ENCODE measurements at places on chromosomes 5 and 9.
A peak's percentile ranks its signal among the peaks of the same experiment; 100 is the strongest.

DNA sequence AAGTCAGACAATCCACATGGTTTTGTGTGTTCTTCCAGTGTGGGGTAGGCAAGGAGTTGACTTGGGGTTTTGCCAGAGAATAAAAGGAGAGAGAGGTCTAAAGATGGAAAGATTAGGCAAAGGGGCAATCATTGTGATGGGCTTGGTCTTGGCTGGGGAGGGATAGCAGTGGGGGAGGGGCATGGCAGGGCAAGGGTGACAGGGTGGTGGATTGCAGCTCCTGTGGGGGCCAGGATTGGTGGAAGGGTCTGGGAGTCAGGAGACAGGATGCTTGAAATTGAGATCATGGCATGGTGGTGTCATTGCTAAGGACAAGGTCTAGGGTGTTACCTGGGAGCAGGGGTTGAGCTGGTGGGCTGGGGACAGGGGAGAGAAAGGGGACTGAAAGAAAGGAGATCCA, 57.6 kb downstream of the ZNF618 start:
- no peak for DNase-seq

DNA sequence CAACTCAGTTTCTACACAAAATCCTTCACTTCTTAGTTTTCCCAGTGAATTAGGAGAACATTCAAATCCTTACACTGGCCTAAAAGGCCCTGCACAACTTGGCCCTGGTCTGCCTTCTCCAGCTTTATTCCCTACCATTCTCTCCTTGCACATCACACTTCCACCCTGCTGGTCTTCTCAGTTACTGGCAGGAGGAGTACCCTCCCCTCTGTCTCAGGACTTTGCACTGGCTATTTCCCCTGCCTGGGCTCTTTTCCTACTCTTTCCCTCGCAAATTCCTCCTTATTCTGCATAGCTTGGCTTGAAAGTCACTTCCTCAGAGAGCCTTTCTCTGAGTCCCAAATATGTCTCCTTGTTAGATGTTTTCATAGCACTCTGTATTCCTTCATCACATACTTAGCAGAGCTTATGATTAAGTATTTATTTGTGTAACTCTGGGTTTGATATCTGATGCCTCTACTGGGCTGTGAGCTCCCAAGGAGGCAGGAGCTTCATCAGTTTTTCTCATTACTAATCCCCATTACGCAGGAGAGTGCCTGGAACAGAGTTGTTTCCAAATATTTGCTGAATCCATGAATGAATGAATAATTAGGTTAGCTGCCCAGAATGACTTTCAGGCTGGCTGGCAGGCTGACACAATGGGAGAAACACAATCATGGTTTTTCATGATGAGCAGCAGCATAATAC, 159.8 kb upstream of the KLF9 start:
- no peak for DNase-seq

DNA sequence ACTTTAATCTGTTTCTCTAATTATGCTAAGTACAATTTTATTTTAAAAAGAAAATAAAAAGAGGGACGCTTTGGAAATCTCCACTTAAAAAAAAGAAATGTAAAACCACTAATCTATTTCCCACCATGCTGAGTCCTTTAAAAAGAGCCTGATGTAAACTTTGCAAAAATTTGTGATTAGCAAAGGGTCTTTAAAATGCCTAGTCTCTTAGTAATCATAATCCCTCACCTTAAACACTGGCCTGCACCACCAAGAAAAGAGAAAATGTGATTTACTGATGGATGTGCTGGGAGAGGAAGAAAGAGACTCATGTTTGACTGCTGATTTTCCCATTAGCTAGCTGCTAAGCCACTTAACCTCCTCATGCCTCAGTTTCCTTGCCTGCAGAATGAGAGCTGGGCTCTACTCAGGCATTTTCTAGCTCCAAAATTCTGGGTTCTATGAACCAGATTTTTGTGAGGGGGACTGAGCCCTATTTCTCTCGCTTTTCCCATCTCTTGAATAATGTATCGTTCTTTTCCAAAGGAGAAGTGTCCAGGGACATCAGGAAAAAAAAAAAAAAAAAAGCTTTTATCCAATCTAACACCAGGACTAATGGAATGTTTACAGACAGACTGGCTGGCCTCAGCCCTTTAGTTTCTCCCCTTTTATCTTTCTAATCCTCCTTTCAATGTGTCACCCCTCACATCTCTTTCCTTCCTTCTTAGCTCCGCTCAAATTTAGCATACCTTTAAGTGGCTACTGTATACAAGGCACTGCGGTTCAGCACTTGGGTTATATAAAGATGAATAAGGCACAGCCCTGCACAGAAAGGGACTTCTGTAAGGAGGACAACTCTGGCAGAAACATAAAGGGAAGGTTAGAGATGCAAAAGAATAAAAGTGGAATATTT, 312.4 kb downstream of the ARL15 start:
- no peak for DNase-seq

DNA sequence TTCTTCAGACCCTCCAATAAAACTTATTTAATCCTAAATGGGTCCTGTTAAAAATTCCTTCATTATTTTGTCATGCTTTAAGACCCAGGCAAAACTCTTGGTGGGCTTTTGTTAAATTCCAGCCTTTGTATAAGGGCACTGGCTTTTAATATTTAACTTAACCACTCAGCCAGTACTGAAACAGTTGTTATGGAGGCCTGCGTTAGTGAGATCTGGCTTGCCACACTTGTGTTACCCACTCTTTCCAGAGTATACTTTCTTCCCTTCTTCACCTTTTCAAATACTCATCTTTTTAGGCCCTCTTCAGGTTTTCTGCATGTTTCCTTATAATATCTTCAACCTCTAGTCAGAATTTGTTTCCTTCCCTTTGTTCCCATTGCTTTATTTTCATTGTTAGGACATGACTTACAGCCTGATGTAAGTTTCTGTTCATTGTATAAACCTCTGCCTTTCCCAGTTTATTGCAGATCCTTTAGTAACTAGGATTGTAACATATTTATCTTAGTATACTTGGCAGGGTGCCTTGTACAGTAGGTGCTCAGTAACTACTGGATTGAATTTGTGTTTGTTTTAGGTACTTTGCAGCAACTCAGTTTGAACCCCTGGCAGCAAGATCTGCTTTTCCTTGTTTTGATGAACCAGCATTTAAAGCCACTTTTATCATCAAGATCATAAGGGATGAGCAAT, 48.8 kb downstream of the LNPEP start:
- DNase-seq, result no peak

GRCh38 chr9:35195683-35196082, 33.9 kb downstream of the UNC13B start:
- DNase-seq, result no peak

- DNase-seq, result no peak
Measured at GRCh38 chr5:13108265-13108664, 836.2 kb downstream of the DNAH5 start.

- DNase-seq, result no peak
Measured at GRCh38 chr5:111143910-111144309, 51.8 kb downstream of the WDR36 start.

DNA sequence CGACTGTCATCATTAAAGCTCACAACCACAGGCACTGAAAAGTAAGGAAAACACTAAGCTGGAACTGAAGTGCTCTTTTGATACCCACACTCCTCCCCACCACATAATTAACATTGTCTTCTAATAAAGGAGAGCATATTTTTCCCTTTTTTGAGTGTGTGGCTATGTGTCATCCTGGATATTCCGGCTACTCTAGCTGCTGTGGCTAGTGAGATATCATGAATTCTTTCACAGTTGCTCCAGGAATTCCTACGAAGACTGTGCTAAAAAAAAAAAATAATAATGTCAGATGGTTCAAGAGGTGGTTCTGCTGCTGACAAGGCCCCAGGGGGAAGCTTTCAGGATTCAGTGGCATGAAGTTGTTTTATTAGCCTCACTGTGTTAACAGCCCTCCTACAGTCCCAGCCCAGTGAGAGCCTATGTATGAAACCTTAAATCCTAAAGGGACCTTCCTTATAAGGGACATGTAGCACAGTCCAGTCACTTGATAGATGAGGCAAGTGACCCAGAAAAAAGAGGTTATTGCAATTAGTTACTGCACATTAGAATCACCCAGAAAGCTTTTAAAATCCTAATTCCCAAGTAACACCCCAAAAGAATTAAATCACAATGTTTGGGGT, 46.6 kb downstream of the TMEM252 start:
- DNase-seq, result no peak

GRCh38 chr5:129112295-129112694, 17.7 kb downstream of the ISOC1 start:
- DNase-seq, result no peak

GRCh38 chr5:173477345-173478040, 139.0 kb downstream of the BOD1 start:
- no peak for DNase-seq

DNA sequence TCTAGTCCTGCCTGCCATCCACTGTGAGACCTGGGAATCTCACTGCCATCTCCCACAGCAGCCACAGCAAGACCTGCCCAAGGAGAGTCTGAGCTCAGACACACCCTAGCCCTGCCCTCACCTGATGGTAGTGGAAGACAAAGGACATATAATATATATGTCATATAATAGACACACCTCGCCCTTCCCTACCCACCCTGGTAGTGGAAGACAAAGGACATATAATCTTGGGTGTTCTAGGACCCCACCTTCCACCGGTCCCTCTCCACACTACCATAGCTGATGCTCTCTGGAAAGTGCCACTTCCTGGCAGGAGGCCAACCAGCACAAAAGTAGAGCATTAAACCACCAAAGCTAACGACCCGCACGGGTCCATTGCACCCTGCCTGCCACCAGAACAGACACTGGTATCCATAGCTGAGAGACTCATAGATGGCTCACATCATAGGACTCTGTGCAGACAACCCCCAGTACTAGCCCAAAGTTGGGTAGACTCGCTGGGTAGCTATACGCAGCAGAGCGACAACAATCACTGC, 545.6 kb downstream of the CAAP1 start:
- DNase-seq, result no peak

DNA sequence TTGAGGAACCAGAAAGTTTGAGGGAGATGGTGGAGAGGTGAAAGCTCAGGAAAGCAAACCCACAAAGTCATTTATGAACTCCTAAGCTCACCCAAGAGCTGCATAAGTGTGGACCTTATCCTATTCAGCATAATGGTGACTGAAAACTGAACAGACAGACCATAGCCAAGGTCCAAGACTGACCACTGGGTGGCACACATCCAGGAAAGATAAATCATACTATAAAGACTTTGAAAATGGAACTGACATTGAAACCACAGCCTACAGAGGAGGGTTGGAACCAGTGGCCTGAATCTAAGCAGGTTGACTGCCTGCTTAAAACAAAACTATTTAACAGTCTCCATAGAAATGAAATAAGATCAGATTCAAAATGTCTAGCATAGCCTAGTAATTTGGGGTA, 121.0 kb upstream of the RGS7BP start:
- peak; percentile 1 for DNase-seq

GRCh38 chr9:100346836-100347235, 5.9 kb downstream of the TEX10 start:
- no peak for DNase-seq

DNA sequence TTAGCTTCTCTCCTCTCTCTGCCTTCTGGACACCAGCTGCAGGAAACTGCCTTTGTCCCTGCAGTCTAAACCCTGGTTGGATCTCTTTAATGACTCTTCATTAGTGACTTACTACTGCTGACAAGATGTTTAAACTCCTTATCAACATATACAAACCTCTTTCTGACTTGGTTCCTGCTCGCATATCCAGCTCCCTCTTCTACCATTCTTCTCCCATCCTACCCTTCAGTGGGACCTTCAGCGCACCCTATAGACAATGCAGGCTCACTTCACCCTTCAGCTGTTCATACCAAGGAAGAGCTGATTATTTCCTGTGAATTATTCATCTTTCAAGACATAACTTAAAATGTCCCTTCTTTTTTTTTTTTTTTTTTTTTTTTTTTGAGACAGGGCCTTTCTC, 436.5 kb downstream of the KIAA0825 start:
- DNase-seq, result no peak

DNA sequence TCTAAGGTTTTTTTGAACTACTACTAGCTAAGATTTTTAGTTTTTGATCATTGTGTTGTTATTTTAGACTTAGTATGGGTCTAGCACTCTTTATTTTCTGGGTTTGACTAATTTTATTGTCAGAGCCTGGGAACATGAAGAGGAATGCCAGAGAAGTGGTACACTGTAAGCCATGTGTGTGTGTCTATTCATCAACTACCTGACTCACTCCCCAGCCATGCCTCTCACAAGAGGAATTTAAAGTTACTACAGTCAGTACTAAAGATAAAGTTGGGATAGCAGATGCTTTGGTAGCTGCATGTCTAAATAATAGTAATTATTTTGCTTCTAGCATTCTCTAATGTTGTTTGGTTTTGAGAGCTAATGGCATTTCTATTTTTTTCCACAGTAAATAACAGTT, 264.8 kb downstream of the CSNK1G3 start:
- peak; percentile 6 for DNase-seq

- no peak for DNase-seq
Measured at GRCh38 chr5:40485021-40485998, 194.4 kb upstream of the PTGER4 start.

DNA sequence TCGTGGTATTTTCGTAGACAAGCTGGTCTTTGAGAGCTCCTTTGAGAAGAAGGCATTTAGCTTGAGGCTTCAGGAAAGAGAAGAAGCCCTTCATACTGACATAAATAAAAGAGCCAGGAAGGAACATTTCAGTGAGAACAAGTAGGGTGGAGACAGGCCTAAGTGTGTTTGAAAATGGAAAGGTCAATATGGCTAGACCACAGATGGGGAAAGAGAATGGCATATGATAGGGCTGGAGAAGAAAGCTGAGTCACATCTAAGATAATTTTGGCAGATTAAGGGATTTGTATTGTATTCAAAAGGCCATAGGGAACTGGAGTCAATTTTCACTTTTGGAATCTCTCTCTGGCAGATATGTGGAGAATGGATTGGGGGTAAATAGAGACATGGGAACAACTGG, 374.9 kb downstream of the TMEM38B start:
- DNase-seq, result no peak

DNA sequence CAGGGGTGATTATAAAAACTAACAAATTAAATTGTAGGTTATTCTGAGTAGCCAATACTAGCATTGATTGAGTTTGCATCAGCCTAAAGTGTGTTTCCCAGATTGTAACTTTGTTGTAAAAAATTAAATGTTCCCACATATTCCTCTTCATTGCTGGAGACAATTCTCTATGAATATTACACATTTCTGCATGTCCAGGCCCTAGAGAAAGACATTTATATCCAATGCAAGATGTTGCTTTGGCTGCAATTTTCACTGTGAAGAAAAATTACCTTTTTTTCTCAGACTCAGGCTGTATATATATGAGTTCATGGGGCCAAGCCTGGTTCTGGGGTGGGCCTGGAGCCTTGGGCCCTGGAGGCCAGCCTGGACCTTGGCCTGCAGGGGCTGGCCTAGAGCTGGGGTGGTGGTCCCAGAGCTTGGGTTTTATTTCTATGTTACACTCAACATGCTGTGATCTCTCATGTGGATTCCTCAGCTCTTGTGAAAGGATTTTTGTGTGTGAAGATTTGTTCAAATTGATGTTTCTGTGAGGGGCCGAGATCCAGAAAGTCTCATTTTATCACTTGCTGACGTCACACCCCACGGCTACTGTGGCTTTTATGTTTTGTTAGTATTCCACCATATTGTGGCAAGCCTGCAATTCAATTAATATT, 232.5 kb downstream of the SPATA31A1 start:
- DNase-seq, result no peak

GRCh38 chr9:126456441-126457174, 130.0 kb downstream of the MVB12B start:
- no peak for DNase-seq

GRCh38 chr5:125657936-125658335, 765.3 kb upstream of the GRAMD2B start:
- DNase-seq, result no peak

GRCh38 chr5:53257806-53258373, 148.3 kb upstream of the MOCS2 start:
- no peak for DNase-seq
